Activated T-helper 1 cell treated with anti-CD3 and anti-CD28 coated beads, Interleukin-2, amount 50 U/mL, for 16 hours (primary cell): ENCODE measurements at places on chromosomes 2 and 18.

GRCh38 chr2:152467677-152468410, 132.9 kb downstream of the FMNL2 start:
- DNase-seq, result no peak

DNA sequence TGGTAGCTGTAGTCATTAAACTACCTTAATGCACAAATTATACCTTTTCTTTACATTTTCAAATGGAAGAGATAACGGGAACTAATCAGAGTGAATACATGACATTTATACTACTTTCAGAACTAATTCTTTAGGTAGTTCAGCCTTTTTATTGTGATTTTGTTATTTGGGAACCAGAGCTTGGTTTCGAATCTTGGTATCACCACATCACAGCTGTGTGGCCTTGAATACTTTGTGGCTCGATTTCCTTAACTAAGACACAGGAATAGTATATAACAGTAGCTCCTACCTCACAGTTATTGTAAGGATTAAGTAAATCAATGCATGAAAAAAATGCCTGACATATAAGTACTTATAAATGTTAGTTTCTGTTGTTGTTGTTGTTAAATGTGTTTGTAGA, 240.0 kb downstream of the WDR7 start:
- DNase-seq, result no peak

DNA sequence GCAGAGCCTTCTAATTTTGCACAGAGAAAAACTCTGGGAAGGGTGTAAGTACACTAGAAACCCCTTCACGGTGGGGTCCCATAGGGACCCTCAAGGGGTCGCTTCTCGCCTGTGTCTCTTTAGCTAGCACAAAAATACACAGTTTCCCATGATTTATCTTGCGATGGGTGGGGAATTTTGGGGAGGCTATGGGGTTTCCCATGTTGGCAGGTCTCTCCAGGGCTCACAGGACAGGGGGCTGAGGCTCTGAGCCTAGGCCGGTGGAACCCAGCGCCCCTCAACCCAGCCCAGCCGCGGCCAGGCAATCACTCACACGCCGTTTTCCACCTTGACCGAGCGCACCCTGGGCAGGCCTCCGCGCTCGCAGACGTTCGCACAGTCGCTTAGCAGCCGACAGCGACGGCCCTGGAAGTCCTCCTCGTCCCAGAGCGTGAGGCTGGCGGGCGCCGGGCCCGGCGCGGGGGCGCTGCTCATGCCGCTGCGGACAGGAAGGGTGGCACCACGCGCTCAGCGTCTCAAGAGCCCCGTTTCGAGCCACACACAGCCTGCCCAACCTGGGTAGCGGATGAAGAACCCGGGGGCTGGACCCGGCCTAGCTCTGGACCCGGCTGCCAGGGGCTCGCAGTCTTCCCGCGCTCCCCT, 398 bp downstream of the CRYBA2 start:
- DNase-seq, result no peak

DNA sequence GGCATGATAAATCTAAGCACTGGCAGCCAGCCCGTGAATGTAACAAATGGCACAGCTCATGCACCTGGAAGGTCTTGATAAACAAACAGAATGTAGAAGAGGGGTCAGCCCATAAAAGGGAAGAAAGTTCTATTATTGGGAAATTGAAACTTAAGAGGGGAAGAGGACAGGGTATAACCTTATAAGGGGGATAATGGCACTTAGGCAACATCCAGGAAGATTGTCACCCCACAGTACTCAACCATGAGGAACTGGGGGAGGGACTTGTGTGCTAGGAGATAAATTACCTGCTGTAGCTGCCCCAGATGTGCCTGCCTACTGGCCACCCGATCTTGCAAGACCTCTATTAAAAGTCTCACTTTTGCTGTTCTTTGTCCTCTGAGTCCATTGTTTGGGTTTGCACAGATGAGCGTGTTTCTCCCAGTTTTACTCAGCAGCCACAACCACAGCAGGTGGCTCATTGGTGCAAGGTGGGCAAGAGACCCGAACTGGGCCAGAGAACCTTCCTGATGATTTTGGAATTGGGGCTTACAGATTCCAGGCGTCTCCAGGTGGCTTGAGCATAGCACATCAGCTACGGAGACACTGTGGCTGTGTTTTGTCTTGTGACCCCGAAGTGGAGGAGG, 79.0 kb upstream of the TAF1B start:
- DNase-seq, result no peak

DNA sequence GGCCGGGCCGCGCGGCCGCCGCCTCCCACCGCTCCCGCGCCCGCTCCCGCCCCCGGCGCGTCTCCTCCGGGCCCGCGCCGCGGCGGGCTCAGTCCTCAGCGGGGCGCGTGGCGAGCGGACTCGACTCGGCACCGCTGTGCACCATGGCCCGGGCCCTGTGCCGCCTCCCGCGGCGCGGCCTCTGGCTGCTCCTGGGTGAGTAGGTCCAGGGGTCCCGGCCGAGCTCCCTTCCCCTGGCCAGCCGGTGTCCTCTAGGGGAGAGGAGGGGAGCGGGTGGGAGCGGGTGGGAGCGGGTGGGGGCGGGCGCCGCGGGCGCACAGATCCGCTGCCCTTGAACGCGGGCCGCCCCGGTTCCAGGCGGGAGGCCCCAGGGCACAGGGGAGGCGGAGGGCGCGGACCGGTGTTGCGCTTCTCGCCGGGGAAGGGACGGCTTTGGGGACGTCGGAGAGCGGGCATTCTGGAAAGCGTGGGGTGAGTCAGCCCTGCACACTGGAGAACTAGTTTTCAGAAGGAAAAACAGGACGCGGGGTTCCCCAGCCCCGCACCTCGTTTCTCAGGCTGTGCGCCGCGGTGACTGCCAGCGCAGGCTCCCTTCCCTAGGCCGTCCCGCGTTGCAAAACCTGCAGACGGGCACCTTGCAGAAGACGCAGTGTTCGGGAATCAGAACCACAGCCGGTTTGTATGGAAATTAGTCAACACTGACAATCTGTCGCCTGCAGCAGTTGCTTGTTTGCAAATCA, at the start of gene RAMP1:
Gene RAMP1 (plus strand): TSS at position 91 of the 740 bp plus-strand sequence. CDS start 53 bp downstream, at position 144.
- no peak for DNase-seq

DNA sequence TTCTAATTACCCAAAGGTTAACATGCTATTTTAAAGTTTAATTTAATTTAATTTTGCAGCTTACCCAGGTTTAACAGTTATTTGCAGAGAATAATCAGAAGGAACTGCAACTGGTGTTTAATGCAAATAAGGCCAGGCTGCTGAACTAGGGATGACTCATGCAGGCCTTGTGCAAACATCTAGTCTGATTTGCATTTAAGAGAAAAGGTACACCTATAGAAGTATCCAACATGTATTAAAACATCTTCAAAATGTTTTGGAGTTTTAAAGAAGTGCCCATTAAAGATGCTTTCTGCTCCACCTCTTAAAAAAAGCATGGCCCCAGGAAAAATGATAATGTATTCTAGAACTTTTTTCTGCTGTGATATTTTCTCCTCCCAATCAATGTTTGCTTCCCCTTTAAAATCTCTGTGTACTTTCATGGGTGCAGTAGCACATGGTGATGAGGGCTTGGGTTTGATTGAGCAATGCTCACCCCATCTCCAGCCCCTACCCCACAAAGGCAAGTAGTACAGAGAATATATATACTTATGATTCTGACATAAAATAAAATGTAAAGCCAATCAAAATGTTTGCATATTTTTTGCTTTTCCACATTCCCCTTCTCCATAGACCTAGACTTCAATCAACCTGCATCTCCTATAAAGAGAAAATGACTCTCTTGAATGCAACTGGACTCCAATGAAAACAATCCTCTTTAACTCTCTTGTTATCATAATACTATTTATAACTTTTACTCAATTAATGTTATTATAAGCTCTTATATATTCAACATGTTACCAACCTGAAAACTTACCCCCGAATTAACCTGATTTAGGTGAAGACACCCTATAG, 54.1 kb downstream of the ATP8B1 start:
- no peak for DNase-seq
